ENCODE measurements at places on chromosomes 7 and 10.

DNA sequence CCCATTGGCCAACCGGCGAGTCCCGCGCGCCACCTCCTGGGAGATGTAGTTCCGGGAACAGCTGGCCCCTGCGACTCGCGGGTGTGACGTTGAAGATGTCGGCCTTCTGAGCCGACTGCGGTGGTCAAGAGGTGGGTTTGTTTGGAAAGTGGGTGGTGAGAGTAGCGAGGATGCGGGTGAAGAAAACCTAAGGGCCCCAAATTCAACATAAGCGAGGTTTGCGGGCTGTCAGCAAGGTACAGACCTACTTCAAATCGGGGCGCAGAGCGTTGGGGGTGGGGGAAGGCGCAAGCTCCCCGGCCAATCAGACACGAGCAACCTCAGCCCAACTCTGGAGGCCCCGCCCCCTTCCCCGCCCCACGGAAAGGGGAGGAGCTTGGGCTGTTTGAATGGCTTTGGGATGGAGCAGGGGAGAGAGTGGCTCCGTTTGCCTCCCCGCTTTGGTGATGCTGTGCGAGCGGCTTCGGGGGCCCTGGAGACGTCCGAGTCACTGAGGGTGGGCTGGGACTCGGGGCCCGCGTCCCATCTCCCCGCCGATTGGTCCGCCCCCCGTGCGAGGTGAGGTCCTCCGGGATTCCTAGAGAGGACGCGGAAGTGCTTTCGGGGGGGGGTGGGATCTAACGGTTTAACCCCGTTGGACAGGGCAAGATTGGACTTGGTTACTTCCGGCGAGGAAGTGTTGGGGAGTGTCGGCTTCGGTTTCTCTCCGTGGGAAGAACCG lies at the start of gene ZKSCAN5:
Gene ZKSCAN5, plus strand, starts transcription at position 60 of the 721 bp plus-strand sequence. CDS start 1,383 bp downstream, outside the sequence.
- peak; percentile 97 for DNase-seq

GRCh38 chr7:50957855-50958254 lies 175.2 kb upstream of the GRB10 start:
- no peak for DNase-seq

- peak; percentile 71 for DNase-seq
Observed at GRCh38 chr10:72337039-72337629, 17.6 kb downstream of the DNAJB12 start.

GRCh38 chr7:108374899-108375298 lies 81.3 kb downstream of the NRCAM start:
- no peak for DNase-seq

DNA sequence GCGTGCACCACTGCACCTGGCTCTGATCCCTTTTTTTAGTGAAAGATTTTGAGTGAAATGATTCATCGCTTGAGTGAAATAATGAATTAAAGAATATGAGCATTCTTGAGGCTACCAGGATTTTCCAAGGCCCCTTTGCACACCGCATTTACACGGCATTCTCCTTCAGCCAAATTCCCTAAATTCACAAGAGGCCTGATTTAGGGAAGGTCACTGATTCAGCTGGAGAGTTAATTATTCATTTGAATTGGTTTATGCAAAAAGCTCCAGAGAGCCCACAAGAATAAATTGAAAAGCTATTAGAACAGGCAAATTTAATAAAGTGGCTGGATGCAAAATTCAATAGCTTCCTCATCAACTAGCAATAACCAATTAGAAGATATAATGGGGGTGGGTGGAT lies 46.5 kb downstream of the LEP start:
- no peak for DNase-seq

DNA sequence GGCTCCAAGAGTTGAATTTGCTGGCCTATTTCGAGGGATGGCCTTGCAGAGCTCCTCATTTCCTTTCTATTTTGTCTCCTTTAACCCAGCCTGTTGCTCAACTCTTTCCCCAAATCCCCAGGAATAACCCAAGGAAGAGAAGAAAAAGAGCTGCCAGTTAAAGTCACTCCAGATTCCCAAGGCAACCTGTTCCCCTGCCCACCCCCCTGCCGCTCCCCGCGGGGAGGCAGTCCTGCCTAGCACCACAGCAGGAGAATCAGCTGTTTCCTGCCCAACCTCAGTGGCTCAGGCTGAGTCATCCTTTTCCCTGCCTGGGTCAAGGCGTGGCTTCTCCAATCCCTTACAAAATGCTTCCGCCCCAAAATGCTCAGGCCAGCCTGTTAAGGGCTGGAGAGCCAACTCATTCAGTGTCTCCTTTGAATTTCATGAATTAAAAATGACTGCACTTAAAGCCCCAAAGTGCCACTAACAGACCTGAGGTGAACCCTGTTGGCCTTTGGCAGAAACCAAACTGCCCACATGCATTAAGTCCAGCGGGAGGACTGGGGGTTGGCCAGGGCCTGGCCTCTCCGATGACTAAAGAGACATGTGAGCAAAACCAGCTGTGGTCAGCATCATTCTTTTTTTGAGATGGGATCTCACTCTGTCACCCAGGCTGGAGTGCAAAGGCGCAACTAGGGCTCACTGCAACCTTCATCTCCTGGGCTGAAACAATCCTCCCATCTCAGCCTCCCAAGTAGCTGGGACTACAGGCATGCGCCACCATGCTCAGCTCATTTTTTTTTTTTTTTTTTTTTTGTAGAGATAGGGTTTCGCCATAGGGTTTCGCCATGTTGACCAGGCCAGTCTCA lies 83.2 kb upstream of the KIF5B start:
- no peak for DNase-seq

DNA sequence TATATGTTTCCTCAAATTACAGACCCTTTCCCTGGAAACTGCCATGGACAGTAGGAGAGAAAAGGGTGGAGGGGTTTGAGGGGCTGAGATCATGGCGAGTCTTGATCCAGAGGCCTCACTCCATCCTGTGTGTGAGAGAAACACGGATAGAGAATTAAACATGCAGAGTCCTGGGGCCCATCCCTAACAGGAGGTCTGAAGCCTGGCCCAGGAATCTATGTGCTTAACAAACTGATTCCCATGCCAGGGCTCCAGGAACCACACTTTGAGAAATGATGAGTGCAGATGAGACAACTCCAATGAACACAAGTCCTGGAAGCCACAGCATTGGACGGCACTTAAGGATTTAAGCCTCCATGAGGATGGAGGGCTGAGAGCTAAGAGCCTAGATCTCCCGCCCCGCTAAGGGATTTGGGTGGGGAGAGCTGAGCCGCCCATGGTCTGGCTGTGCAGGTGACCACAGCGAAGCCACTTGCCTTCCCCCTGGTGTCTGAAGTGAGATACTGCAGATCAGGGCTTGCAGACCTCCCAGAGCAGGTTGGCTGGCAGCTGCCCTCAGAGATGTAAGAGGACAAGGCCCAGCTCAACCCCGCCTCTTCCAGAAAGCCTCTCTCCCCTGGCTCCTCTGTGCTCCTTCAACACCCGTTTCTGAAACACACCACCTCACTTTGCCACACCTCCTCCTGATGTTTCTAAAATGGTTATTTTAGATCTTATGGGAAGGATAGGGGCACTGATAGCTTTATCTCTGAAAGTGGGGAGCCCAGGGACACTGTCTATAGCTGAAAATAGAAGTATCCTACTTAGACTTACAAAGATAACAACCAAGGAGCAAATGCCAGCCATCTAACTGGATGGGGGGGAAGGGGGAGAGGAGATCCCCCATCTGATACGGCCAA lies 24.8 kb upstream of the EIF5AL1 start:
- peak; percentile 5 for DNase-seq

DNA sequence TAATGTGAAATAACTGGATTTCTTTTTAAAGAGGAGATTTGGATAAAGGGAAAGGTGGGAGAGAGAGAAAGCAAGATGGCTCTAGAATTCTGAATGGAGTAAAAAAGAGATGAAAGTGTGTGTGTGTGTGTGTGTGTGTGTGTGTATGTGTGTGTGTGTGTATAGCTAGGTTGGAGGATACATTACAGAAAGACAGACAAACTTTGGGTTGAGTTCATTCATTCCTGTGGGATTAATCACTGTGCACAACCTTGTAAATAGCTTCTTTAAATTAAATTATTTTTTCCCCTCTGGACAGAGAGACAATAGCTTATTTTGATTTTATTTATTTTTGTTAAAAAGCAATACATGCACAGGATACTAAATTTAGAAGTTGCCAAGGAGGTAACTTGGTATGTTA lies 7.5 kb downstream of the ASB4 start:
- DNase-seq: no peak

DNA sequence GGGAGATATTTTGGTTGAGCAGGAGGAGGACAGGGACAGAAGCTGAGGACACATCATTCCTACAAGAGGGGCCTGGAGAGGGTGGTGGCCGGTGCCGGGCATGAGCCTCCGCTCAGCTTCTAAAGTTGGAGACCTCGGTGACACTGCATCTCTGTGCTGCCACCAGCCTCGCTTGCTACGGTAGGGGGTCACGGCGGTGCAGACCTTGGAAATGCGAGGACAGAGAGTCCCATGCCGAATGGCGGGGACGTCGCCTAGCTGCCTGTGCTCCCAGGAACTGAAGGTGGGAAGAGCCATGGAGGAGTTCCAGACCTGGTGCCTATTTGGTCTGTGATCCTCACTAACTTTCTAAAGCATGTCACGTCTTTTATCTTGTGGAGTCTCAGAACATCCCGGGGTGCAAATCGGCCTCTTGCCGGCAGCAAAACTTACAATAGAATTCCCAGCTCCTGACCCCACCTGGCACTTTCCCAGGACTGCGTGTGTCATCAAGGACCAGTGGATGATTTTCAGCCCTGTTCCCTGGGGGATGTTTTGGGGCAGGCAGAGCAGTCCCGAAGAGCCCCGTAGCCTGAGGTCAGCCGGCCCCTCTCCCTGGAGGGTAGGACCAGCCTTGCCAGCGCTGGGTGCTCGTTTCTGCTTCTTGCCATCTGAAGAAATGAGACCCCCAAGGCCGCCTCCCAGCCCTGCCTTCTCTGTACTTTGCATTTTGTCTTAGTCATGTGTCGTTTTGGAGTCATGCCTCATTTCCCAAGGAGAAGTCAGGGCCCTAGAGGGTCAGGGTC lies 205.8 kb upstream of the SHH start:
- DNase-seq: no peak

DNA sequence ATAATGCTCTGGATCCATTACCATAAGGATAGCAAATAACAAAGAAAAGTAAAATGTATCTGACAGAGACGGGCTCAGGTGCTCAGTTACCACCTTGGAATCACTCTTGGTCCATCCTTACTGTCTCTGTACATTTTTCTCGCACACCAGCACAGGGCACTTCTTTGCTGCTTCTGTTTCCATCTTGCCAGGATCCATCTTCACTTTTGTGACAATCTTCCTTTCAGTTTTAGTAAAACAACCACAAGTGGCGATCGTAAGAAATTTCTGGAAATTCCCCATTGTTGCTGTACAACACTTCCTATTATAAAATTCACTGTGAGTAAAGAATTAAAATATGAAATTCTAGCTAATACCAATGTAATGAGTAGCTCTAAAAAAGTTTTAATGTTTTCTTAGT lies 695.5 kb downstream of the GRM8 start:
- DNase-seq: no peak

GRCh38 chr7:17078298-17078697 lies 196.5 kb upstream of the AGR3 start:
- DNase-seq: no peak

DNA sequence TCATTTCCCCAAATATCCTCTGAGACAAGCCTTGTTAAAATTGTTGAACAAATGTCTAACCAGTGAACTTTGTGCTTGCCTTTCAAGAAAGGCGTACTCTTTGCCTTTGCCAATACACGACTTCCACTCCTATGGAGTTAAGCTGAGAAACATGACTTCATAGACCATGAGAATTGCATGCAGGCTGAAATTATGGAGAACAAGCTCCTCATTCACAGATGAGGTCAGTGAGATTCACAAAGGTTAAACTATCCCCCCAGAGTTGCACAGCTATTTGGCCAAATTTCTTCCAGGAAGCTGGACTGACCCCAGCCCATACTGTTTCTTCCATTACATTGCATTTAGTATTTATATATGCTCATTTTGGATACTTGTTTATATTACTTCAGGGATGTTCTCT lies 221.4 kb upstream of the SEMA3C start:
- no peak for DNase-seq

GRCh38 chr10:126481181-126481580 lies 92.9 kb upstream of the ADAM12 start:
- no peak for DNase-seq

- DNase-seq: no peak
Observed at GRCh38 chr10:6229746-6230145, 27.0 kb downstream of the PFKFB3 start.

DNA sequence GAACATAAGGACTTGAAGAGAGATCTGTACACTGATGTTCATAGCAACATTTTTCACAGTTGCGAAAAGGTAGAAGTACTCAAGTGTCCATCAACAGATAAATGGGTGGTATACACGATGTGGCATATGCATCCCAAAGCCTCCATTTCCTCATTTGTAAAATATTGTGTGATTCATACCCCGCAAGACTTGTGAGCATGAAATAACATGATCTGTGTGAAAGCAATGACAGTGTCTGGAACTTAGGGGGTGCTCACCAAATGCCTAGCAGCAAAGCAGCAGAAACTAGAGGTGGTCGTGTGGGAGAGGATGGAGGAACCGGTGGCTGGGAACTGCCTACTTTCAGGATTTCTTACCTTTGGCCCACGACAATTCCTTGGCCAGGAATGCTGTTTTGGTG lies 135.3 kb upstream of the INSYN2A start:
- DNase-seq: no peak

DNA sequence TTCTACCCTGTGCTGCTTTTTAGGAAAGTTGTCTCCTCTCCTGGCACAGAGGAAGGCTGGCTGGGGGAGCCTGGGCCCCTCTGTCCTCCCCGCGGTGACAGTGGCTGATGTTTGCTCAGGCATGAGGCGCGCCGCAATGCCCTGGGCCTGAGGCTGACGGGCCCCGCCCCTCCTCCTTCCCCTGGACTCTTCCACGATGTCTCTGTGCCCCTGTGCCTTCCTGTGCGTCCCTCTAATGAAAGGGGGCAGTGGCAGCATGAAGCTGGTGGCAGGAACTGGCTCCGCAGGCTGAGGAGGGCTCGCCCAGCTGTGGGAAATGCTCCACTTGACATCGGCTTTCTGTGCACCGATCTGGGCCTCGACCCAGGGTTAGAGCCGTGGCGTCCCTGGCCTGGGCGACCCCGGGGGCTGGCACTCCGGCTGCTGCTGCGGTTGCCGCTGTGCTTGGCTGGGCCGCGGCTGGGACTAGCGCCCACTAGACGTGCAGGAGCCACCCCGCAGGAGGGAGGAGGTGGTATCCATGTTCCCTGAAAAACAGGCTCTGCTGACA lies 67.9 kb downstream of the ZNF680 start:
- DNase-seq: no peak

DNA sequence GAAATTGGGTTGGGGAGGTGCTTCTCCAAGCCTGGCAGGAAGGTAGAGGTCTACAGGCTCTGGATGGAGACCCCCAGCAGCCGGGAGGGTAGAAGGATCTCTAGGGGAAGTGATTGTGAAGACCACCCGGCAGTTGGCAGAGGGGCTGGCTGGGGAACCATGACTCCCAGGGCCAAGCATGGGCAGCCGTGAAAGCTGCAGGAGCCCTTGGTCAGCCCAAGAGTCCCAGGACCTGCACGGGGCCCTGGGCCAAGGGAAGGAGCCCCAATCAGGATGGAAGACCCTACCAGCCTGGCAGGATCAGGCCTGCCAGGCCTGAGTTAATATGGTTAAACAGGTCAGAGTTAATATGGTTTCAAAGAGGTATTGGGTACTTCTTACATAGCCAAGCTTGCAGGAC lies 126.3 kb upstream of the NANOS1 start:
- DNase-seq: no peak
